ENCODE measurements at places on chromosomes 7 and 10.
A peak's percentile ranks its signal among the peaks of the same experiment; 100 is the strongest.

- DNase-seq: peak; percentile 5
Observed at GRCh38 chr7:128954830-128955802, 17.4 kb downstream of the IRF5 start.

GRCh38 chr10:26755443-26755903 lies 58.0 kb downstream of the PDSS1 start:
- no peak for DNase-seq

- no peak for DNase-seq
Observed at GRCh38 chr10:131937836-131938235, 37.0 kb downstream of the PPP2R2D start.

- DNase-seq: no peak
Observed at GRCh38 chr7:12107841-12108254, 103.2 kb upstream of the TMEM106B start.

GRCh38 chr7:156002362-156003066 lies 190.3 kb upstream of the SHH start:
- no peak for DNase-seq

- no peak for DNase-seq
Observed at GRCh38 chr7:98137826-98138151, 31.1 kb downstream of the LMTK2 start.

DNA sequence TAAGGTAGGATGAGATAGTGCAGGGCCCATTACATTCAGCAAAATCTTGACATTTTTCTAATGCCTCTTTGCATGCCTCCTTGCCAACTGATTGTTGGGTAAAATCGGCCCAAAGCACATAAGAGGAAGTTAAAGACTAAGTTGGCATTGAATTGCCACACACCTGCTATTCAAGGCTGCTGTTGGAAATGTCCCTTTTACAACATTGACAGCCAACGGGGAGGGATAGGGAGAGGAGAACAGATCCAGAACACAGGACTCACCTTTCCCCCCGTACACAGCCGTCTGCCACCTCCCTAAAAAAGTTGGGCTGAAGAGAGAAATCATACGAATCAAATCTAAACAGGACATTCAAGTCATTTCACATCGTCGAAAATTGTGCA lies 695 bp downstream of the FAM237B start:
- no peak for DNase-seq

DNA sequence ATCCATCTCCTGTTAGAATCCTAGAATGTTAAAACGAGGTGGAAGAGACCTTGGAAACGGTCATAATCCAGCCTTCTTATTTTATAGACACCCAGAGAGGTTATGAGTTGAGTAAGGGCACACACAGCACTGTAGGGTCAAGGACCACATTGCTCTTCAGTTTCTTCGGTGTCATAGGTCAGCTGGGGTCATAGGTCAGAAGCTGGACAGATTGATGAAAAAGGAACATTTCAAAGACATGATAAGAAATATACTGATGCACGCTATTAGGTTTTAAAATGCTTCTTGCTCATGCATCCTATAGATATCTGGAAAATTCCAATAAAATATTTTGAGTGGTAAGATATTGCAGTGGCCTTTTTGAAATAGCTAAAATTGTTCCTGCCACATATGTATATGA lies 60.0 kb upstream of the BMS1 start:
- DNase-seq: no peak

- DNase-seq: no peak
Observed at GRCh38 chr7:103764901-103765300, 224.6 kb downstream of the RELN start.

DNA sequence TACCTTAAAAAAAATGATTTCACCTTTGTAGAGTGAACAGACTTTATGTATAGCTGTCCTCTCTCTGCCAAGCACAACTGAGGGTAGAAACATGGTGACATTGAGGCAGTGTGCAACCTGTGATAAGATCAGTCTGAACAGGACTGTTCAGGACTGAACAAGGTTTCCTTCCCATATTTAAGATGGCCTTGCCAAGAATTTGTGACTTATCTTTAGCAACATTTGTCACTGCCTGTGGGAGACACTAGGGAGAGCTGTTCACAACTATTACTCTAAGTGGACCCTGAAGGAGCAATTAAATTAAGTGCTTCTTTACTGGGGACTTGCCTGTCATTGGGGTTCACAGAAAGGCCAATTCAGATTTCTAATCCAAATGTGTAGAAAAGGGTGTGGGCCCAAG lies 6.7 kb downstream of the OR13A1 start:
- no peak for DNase-seq

- no peak for DNase-seq
Observed at GRCh38 chr7:35805876-35806275, 5.0 kb downstream of the SEPTIN7 start.

DNA sequence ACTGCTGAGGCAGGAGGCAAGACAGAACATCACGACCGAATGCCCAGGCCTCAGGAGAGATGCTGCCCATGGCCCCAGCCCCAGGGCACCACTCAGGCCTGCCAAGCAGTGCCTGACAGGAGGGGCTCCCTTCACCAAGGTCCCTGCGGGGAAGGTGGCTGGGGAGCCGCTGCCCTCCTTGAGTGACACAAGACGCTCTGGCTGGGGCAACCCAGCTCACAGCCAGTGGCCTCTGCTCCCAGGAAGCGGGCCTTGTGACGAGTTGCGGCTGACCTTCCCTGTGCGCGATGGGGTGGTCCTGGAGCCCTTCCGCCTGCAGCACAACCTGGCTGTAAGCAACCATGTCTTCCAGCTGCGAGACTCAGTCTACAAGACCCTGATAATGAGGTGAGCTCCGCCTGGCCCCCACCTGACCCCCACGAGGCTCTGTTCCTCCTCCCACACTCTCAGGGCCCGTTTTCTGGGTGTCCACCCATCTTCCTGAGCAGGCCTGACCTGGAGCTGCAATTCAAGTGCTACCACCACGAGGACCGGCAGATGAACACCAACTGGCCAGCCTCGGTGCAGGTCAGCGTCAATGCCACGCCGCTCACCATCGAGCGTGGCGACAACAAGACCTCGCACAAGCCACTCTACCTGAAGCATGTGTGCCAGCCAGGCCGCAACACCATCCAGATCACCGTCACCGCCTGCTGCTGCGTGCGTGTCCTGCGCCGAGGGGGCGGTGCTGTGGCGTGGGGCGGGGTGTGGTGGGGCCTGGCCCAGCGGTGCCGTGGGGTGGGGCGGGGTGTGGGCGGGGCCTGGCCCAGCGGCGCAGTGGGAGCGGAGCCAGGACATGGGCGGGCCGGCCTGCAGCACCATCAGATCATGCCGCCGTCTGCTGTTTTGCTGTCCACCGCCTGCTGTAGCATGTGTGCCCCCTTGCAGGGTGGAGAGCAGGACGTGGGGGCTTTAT lies 12.8 kb downstream of the ZMIZ2 start:
- no peak for DNase-seq

DNA sequence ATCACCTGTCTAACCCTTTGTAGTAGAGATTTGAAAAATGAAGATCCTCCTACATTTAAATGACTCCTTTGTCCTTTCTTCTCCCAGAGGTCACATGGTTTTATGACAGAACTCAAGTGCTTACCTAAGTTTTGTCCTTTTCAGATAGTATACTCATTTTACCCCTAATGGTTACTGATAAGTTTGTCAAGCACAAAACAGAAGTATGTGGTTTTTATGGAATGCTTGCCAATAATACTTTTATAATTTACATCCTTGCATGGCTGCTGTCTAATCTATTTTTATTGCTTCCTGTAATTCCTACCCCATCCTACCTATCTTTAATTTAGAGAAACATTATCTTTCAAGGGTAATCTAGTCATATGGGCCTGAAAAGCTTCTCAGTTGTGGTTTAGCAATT lies 37.5 kb downstream of the HELLS start:
- no peak for DNase-seq

DNA sequence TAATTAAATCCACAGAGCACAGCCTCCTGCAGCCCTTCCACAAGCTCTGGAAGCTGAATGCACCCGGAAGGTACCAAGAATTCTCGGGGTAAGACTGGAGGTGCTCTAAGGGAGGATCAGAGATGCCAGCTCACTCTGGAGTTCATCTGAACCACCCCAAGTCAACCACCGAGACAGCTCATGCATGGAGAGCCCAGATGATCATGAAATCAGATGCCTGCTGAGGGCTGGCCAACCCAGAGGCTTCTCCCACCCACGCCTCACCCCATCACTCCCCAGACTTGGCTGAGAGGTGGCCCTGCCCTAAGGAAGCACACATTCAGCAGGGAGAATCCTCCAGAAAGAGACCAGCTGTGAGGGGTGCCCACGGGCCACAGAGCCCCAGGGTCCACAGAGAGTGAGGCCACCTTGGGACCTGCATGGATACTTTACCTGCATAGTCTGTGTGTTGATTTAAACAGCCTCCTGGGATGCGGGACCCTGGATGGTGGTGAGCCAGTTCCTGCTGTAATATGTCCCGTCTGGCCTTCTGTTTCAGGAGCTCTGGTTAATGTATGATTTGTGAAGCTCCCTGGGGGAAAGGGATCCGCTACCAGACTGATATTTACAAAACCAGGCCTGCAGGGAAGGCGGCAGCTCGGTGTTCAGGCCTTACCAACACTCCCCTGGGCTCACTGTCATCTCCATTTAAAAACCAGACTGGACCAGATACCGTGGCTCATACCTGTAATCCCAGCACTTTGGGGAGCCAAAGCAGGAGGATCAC lies 64.9 kb downstream of the INSIG1 start:
- no peak for DNase-seq

DNA sequence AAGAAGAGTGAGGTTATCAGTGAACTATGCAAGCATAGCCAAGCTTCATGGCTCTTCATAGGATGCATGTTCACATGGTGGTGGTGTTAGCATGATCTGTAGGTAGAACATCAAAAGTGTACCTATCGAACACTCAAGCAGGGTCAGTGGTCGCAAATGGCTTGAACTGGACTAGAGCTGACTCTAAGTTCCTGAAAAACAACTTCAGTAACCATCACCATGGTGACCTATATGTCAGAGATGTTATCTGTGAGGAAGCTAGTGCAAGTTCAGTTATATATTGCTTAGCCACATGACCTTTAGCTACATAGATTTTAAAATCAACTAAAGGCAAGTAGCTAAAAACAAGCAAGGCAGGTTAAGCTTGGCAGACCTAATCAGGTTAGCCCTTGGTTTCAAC lies 163.1 kb upstream of the AGR3 start:
- no peak for DNase-seq

DNA sequence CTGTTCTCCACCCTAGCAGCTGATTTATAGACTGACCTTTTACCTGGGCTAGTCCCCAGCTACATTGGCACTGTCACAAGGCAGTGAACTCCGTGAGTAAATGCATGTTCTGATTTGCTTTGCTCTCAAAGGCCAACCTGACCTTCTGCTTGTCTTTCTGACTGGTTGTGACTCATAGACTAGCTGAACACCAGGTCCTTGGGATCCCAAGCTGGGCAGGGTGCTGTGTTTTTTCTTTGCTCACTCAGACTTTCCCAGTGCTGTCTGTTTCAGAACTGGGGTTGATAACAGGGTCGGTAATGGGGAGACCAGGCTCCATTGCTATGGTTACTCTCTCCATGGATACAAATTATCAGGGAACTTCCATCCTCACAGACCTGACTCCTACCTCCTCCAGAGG lies 35.0 kb downstream of the EVX1 start:
- no peak for DNase-seq

DNA sequence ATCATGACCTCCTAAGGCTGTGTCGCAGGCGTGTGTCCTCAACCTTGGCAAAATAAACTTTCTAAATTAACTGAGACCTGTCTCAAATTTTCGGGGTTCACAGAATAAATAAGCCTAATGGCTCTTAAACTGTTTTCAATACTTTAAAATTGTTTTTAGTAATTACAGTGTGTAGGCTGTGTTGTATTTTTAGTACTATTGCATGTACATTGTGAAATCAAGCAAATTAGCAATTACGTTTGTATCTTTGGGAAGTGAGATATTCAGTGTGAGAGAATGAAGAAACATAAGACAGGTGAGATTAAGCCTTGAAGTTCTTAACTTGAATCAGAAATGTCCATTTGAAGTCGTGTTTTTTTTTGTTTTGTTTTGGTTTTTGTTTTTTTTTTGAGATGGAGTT lies 4.8 kb upstream of the AKR1B10 start:
- DNase-seq: no peak

DNA sequence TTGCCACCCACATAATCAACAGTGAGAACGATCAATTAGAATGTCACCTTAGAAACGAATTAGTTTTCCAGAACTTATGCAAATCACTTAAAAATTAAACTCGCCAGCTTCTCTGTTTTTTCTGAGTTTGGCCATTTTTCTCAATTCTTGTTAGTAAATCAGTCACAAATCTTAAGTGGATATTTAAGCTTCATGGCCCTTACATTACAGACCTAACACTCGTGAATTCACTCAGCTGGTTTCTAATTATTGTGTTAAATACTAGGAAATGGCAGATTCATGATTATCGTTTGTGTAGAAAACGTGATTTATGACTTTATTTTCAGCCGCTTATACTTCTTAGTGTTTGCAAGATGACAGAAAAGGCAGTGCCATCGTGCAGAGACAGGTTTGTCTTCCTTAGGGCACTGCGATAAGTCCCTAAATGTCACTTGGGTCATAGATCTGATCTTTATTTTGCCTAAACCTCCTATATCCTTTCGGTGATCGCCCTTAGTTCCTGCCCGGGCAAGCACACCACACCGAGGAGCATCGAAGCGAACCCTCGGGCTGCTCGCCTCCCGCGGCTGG lies 587 bp upstream of the CELF2 start:
- DNase-seq: no peak

DNA sequence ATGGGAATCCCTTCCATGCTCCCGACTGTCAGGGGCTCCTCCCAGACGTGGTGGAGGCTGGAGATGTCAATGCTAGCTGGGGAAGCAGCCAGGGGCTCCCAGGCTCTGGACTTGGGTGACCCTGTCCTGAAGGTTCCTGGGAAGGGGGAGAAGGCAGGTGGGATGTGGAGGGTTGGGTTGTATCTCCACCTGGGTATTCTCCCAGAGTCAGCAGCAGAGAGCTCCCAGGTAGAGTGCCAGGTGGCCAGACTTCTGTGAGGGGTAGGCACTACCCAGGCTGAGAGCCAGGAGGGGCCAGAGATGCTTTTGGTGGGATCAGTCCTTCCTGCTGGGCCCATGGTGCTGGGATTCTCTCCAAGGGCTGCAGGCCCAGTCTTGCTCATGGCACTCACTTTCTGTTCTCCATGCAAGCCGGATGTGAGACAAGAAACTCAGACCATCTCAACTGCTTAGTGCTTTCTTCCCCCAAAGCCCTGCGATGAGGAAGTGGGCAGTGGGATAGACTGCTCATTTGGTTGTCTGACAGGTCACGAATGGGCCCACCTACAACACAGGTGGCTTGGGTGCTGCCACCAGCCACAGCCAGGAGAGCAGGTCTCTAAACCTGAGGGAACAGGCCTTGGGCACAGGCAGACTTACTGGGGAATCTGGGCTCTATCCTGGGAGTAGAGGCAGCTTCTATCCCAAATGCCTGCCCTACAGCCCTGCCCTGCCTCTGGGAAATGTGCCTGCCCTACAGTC lies 52.5 kb upstream of the CAMK2B start:
- no peak for DNase-seq

DNA sequence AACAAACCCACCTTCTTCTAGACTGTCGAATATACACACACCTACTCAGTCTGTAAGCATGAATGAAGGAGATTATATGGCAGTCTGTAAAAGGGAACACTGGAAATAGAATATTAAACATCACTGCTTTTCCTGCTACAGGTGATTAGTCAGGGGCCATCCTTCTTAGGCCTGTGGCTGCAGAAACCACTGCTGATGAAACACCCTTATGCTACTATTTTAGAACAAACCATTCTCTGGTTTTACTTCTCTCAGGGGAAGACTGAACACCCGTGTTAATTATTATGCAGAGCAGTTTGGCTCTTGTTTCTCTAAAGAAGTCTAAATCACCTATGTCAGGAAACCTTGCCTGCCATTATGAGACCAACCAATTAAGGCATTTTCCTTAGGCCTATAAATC lies 351.1 kb upstream of the KLF6 start:
- no peak for DNase-seq

- peak; percentile 40 for DNase-seq
Observed at GRCh38 chr10:73886085-73886529, 11.8 kb upstream of the CAMK2G start.

- DNase-seq: no peak
Observed at GRCh38 chr10:6228647-6229046, 25.9 kb downstream of the PFKFB3 start.

Measured in DMS153 (cell line).